ENCODE measurements at places on chromosomes 6 and 20.

DNA sequence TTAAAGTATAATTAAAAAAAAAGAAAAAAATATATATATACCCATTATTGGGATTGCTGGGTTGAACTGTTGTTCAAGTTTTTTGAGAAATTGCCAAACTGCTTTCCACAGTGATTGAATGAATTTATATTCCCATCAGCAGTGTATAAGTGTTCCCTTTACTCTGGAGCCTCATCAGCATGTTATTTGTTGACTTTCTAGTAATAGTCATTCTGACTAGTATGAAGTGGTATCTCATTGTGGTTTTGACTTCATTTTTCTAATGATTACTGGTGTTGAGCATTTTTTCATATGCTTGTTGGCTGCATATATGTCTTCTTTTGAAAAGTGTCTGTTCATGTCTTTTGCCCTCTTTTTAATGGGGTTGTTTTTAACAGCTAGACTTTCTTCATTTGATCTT, 1260.8 kb upstream of the GJE1 start:
- no peak for DNase-seq

DNA sequence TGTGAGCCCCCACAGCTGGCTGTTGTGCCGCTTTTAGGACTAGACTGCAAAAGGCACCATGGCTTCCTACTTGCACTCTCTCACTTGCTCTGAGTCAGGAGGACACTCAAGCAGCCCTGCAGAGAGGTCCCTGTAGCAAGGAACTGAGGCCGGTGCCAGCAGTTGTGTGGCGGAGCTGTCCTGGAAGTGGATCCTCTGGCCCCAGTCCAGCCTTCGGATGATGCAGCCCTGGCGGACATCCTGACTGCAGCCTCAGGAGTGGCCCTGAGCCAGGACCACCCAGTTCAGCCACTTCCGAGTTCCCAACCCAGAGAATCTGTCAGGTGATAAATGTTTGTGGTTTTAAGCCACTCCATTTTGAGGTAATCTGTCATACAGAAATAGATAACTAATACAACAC, 17.5 kb downstream of the CTCFL start:
- no peak for DNase-seq

- DNase-seq, result no peak
These were observed 36.0 kb downstream of the PIM1 start for GRCh38 chr6:37205997-37206340.

- no peak for DNase-seq
These were observed at the start of gene ENPP3 for GRCh38 chr6:131636880-131637792. TSS of gene ENPP3 (plus strand) at chr6:131637302. CDS start at chr6:131637385, 83 bp downstream.

- DNase-seq, result no peak
These were observed 27.9 kb downstream of the CDC5L start for GRCh38 chr6:44415449-44415848.

- peak; percentile 93 for DNase-seq
These were observed 55.0 kb downstream of the GNAS start for GRCh38 chr20:58907320-58908137.

DNA sequence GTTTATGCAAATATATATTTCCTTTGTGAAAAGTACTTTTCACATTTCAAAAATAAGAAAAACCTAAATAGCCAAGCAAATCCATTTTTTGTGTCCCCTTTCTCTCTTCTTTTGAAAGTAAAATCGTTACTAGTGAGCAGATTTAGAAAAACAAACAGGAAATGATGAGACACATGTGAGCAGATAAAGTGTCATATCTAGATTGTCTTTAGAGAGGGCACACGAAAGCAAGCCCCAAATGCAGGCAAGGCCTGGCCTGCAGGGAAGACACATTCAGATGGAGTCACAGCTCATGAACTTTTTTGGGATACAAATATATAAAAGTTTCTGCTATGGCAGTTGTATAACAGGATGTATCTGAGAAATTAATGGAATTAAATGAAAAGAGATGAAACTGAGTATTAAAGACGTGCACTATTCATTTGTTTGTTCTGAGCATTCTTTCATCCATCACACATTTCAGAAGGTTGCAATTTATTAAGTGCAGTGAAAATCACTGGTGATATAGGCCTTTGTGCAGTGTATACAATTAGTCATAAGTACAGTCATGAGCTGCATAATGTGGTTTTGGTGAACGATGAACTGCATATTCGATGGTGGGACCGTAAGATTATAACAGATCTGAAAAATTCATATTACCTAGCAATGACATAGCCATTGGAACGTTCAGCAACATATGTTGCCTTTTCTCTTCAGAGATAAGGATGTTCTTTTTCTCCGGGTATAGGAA, 101.4 kb downstream of the PACRG start:
- no peak for DNase-seq

- no peak for DNase-seq
These were observed 58.1 kb downstream of the NOL4L start for GRCh38 chr20:32527052-32527446.

DNA sequence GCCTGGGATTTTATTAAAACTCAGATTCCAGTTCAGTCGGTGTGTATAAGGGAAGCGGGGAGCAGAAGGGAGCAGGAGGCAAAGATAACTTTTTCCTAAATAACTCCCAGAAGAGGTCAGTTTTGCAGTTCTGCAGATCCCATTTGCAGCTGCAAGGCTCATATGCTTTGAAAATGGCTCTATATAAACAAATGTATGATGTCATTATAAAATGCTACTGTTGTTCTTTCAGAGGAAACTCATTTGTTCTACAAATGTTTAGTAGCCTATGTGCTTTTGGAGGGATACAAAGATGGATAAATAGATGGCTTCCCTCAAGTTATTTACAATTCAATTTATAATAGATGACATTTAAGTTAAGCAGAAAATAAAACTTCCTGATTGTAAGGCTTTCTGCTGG, 29.2 kb upstream of the DSP start:
- no peak for DNase-seq

DNA sequence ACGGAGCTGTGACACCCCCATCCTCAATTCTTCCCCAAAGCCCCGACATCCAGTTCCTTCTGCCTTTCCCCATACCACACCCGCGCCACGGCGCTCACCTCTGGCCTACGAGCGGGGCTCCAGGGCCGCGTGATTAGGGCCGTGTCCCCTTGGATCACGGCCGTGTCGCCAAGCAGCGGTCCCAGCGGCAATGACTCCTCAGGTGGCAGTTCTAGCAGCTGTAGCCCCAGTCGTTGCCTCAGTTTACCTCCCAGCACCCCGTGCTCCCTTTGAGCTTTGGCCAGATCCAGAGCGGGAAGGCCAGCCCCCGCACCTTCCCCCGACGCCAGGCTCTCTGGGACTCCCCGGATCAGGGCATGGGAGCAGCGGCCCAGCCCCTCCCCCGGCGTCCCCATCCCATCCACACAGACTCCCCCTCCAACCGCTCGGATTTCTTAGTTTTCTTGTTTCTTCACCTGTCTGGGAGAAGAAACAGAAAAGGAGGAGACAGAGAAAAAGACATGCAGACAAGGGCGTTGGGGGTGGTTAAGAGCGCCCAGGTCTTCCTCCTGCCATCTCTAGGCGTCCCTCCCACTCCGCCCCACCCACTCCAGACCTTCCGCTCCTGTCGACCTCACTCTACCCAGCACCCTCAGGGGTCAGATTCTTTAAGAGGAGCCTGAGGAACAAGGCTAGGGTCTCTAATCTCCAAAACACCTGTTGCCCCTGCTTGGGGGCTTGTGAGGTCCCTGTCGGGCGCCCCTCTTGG, at the start of gene DDAH2:
TSS of gene DDAH2 (minus strand) at position 533 of the 748 bp plus-strand sequence. CDS start at position 395, 138 bp downstream.
- no peak for DNase-seq

DNA sequence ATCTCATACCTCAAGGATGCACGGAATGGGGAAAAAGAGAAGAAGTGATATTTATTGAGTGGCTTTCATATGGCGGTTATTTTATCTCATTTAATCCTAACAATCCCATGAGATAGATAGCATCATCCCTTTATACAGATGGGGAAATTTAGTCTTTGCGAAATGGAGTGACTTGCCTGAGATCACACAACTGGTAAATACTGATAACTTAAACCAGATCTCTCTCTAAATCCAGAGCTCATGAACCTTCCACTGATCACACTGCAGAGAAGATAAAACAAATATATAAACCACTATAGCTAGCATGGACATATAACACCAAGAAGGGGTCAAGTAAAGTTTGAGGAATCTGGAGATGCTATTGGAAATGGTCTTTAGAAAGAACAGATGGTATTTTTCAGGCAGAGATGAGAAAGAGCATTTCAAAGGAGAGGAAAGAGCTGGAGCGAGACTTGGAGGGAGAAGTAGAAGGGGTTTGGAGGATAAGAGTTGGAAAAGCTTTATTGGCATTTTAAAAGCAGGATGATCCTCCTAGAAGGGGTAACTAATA, 139.8 kb upstream of the TNFAIP3 start:
- DNase-seq, result no peak

- DNase-seq, result no peak
These were observed 5.0 kb downstream of the GCNT2 start for GRCh38 chr6:10526156-10526555.
